ENCODE measurements at places on chromosomes 4 and X.

DNA sequence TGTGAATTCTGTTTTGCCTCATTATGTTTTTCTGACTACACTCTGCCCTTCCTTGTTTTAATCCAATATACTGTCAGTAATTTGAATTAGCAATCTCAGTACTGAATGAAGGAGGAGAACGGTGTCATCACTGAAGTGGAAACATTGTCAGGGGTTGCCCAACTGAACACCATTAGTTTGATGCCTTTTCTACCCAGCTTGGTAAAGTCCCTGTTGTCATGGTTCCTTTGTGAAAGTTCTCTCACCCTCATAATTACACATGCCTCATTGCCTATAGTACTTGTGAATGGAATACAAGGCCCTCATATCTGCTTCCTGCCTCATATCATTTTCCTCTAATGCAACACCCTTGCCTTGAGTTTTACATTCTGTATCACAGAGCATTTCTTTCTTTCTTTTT is 76.9 kb downstream of the RRAGB start:
- DNase-seq: no peak

DNA sequence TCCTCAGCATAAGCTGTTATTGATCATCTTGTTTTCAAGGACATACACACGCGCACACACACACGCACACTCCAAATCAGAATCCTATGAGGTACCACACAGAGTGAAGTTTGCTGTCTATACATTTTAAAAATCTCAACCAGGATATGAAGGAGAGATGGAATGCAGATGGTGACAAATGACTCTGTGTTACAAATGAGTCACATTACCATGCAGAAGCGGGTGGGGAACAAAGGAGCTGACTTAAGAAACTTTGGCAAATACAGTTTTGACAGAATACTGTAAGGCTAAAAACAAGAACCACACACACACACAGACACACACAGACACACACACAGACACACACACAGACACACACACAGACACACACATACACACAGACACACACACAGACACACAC is 81.7 kb downstream of the RELL1 start:
- no peak for DNase-seq

DNA sequence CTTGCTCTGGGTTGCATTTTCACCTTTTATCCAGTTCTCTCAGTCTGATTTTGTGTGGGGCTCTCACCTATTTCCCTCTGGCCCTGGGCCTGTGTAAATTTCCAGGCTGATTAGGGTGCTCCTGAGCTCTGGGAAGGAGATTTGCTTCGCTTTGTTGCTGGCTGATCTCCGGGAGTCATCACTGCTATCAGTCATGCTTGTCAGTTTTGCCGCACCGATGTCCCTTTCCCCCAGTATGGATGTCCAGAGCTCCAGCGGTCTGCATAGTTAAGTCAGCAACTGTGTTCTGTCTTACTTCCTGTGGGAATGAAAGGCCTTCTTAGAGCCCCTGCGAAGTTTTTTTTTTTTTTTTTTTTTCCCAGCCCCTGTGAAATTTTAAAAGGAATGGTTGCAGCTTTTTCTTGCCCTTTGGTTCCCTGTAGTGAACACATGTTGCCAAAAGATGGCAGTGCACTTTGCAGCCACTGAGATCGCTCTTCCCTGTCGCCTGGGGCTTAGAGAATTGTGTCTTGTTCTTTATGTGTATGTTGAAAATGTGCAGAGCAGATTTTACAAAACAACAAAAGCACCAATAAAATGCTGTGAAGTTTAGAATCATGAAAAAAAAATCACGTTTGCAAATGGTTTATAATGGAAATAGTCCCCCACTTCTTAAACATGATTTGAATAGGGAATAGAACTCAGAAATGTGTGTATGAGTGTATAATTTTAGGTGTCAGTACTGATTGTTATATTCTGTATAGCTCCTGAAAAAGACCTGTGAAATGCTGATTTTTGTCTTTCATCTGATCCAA is 109.1 kb upstream of the SLC4A4 start:
- DNase-seq: no peak

- no peak for DNase-seq
Observed at GRCh38 chrX:107711521-107712181, 63.9 kb downstream of the TSC22D3 start.

DNA sequence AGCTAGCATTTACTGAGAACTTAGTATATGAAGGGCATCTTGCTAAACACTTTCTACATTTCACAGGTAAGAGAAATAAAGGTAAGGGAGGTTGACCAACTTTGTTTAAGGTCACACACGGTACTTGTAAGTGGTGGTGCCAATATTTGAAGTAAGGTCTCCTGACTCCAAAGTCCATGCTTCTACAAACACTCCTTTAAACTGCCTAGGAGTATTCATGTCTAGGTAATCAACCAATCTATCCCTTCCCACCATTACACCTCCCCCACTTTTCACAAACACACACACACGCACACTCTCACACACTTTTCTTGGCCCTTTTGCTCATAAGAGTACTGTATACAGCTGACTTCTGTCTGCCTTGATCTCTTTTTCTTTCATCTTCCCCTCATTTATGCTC is 7.1 kb downstream of the BEX1 start:
- no peak for DNase-seq

GRCh38 chr4:81747242-81747930 is 275.7 kb upstream of the RASGEF1B start:
- peak; percentile 9 for DNase-seq

- DNase-seq: no peak
Observed at GRCh38 chr4:184282895-184283654, 65.4 kb upstream of the ENPP6 start.

DNA sequence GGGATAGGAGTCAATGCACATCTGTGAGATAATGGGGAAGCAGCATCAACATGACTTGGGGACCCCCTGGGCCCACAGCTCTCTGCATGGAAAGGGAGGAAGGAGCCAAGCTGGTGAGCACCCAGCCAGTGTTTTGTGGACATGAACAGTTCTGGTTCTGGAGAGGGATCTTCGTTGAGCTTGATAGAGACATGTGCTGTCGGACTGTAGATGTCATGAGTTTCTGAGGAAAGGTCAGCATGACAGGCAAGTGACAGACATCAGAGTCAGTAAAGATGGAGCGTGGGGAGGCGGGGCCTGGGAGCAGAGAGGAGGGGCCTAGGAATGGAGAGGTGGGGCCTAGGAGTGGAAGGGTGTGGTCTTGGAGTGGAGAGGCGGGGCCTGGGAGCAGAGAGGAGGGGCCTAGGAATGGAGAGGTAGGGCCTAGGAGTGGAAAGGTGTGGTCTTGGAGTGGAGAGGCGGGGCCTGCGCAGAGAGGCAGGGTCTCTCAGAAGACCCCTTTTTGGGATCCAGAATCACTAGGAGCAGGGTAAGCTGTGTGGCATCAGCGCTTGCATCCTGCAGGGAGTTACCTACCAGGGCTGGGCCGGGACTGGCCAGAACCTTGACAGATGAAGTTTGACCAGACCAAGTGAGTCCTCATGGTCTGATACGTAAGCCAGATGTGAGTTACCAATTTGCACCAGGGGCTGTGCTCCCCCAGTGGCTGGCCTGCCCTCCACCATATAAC is 33.7 kb downstream of the PIGG start:
- DNase-seq: no peak

DNA sequence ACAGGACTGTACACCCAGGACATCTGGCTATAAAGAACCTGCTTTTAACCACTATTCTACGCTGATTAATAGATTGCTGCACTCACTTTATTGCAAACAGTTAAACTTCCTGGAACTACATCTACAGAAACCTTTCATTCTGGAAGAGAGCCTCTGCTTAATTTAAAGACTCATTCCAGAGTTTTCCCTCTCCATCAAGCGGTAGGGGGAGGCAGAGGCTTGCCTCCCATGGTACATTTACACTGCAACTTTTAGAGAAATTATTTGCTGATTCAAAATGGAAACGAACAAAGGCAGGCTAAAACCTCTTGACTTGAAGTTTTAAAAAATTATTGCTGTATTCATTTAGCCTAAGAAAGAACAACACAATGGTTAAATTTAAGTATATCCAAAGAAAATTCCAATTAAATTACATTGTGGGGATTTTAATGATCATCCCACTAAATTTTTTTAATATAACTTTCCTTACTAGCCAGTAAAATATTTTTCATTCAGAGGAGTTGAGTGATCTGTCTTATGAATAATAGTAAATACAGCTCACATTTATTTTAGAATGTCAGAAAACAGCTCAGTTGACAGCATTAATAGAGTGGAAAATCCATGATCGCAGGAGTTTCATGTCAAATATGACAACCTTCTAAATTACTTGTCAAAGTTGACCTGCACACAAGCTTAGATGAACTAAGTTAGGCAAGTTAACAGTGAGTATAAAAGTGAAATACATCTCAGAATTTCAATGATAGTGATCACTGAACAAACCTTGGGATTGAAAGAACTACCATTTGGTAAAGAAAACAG is 46.3 kb upstream of the PCDH10 start:
- no peak for DNase-seq

Data from hematopoietic multipotent progenitor cell treated with erythropoietin and hydrocortisone succinate and interleukin-3 and kit ligand, for 17 days (in vitro differentiated cells).